ENCODE measurements at places on chromosomes 6 and 20.

DNA sequence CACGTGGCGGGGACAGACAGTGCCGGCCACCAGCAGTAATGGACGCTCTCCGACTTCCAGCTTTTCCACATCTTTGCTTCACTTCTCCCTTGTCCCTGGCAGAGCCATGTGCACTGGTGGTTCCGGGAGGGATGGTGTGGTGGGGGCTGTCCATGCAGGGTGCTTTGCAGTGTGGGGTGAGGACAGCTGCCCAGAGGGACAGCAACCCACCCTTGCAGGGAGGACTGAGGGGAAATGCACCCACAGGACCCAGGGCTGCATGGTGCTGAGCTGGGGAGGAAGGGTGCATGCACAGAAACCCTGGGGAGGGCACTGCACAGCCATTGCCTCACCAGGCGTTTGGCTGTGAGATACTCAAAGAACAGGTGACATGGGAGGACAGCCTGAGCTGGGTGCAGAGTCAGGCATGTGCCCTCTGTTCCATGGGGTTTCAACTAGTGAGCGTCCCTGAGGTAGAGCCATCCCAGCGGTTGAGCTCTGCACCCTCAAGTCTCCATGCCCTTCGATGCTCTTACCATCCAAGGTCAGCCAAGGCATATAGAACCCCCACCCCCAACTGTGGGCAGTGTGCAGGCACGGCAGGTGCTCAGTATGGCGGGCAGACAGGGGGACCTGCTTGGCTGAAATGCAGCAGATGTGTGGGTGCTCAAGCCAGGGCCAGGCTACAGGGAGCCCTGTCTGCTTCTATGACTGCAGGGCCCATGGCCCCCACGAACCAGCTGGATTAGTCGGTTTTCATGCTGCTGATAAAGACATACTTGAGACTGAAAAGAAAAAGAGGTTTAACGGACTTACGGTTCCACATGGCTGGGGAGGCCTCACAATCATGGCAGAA lies 239.7 kb downstream of the TTLL2 start:
- no peak for DNase-seq

GRCh38 chr6:40410821-40411220 lies 176.3 kb downstream of the LRFN2 start:
- no peak for DNase-seq

GRCh38 chr20:24389686-24390085 lies 79.7 kb upstream of the SYNDIG1 start:
- no peak for DNase-seq

GRCh38 chr6:81897793-81898192 lies 145.3 kb upstream of the TENT5A start:
- DNase-seq = peak; percentile 5

DNA sequence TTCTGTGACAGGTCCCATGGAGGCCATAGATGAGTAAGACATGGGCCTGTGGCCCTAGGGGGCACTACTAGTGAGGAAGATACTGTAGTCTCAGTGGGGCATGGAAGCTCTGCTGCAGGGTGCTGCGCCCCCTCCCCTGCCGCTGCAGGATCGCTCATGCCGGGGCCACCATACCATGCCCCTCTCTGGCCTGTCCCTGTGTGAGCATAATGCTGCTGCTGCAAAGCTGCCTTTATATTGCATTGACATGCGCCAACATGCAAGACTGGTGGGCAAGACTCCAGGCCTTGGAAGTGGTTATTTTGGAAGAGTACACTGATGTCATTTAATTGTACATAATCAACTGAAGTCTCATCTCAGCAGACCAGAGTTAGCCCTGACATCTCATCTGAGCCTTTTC lies 60.0 kb downstream of the TOX2 start:
- DNase-seq = no peak

GRCh38 chr6:23111984-23112383 lies 542.6 kb downstream of the HDGFL1 start:
- peak; percentile 44 for DNase-seq

DNA sequence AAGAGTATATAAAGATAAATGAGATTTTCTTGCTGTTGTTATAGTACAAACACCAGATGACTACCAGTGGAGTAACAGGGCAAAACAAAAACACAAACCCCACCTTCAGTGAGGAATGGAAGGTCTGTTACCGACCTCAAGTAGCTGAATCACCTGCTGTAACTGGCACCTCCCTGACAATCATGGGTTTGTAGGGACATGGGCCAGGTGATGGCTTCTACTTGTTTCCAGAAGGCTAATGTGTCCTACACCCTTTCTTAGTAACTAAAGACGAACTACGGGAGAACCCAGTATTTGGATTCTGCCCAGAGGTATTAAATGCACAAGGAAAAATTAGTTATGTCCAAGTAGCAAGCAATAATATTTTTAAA lies 26.8 kb downstream of the SNX5 start:
- no peak for DNase-seq

GRCh38 chr6:36938536-36938935 lies 16.0 kb upstream of the PI16 start:
- DNase-seq = peak; percentile 91

DNA sequence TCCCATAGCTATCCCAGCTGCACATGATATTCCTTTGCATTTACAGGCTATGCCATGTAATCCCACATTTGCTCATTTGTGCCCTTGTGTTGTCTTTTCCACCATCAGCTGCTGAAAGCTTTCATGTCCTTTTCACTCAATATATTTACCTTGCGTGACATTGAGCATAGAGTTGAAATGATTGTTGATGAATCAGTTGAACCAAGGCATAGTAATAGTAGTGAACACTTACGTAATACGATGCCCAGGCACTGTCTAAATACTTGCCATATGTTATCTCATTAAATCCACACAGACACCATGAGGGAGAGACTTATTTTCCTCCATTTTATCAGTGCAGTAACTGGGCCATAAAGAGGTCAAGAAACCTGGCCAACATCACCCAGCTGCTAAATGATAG lies 13.1 kb downstream of the RNF8 start:
- DNase-seq = no peak

DNA sequence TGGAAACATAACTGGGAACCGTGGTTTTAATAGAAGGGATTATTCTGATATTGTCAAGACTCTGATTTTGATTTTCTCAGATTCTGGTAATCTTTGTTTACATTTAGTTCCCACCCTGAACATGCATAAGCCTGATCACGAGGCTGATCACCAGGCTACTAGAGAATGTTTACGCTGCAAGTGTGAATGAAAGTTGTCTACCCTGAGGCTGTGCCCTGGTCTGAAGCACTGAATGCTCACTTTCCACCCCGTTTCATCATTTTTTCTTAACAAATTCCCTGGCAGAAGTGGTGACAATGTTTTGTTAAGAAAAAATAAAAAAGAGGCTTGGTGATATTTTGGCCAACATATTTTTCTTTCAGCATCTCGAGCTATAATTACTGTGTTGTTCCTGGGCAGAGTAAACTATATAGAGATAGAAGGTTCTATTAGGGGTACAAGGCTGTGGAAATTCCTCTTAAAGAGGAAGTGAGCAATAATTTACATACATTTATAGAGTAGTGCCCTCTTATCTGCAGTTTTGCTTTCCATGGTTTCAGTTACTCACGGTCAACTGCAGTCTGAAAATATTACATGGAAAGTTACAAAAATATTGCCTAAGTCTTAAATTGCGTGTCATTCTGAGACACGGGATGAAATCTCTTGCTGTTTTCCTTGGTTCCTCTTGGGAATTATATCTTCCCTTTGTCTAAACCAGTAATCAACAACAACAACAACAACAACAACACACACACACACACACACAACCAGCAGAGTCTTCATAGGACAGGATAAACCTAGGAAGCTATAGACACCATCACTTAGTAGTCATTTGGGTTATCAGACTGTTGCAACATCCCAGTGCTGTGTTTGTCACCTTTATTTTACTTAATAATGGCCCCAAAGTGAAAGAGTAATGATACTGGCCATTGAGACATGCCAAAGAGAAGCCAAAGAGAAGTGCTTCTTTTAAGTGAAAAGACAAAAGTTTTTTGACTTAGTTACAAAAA lies 566.6 kb upstream of the CITED2 start:
- no peak for DNase-seq

DNA sequence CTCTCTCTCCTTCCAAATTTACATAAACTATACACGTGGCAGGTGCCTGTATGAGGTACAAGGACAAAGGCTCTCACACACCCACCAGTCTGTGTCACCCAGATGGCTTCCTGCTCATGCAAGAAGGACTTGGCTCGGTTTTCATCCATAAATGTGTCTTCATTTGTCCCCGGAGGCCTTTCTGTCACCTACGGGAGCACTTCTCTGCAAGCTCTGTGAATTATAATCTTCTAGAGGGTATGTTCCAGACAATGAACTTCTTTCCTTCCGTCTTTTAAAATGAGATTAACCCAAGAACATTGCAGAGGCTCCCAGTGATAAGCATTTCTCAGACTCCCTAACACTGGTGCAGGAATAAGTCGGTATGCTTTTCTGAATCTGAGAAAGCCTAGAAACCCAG lies 123.6 kb downstream of the PTPRT start:
- no peak for DNase-seq

GRCh38 chr6:118652051-118652615 lies 742 bp upstream of the CEP85L start:
- DNase-seq = no peak

GRCh38 chr20:63739130-63740069 lies at the start of gene SLC2A4RG:
SLC2A4RG (plus strand) TSS chr20:63739776; CDS start chr20:63739913, 137 bp downstream.
- DNase-seq = peak; percentile 80

DNA sequence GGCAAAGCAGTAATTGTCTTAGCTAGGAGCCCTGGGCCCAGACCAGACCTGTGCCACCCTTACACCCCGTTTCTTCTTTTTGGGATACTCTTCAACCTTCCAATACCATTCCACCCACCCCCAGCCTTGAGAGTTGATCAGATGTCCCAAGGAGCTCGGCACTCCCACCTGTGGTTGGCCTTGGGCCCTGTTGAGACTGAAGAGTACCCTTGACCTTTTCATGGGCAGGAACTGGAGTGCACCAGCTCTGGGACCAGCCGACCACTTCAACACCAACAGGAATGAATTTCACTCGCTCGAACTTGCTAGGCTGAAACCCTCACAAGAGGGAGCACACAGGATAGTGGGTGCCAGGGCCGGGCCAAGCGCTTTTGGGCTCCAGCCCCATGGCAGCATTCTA lies 273.6 kb downstream of the PHACTR1 start:
- no peak for DNase-seq

DNA sequence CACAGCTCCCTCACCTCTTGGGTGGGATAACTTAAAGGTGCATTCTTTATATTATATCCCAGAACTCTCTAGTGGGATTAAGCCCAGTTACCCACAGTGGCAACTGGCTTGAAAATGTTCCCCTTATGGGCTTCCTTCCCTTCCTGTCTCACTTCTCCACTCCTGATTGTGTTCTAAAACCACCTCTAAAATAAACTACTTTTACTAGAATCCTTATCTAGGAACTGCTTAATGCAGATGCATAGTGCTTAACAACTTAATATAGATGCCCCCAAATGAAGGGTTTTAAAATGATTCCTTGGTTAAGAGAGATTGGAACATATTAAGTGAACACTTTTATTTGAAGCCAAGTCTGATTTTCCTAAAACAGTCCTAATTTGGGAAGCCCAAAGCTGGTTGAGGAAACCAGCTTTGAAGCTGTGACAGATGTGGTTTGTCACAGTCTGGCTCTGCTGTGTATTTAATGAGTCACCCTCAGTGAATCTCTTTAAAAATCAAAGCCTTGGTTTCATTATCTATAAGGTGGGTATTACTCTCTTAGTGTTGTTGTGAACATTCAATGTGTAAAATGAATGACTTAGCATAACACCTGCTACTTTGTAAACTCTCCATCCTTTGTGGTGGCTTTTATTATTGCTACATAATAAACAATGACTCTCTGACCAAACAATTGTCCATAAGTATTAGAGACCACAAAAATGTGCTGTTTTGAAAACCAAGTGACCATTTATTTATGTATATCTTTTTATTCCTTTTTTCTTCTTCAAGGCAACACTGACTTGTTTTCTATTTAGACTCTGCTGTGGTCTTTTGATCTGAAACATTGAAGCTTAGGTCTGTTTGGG lies 24.4 kb downstream of the PLCB1 start:
- peak; percentile 57 for DNase-seq

DNA sequence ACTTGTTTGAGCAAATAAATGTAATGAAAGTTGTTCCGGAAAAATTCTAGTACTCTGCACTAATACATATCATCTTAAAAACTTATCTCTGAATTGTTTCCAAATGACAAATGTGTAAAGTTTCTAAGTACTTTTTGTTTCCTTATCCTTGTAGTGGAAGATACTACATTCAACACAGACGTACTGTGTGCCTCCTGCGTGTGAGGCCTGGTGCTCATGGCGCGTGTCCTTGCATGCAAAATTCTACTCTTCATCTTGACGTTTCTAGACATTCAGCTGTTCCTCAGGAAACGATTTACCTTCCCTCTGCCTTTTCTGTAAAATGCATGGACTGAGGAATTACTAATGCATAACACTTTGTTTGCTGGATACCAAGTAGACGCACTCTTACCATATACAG lies 11.5 kb downstream of the DLL1 start:
- DNase-seq = no peak

- DNase-seq = peak; percentile 41
These were observed 246.9 kb downstream of the UBE3D start for GRCh38 chr6:82818727-82819126.

DNA sequence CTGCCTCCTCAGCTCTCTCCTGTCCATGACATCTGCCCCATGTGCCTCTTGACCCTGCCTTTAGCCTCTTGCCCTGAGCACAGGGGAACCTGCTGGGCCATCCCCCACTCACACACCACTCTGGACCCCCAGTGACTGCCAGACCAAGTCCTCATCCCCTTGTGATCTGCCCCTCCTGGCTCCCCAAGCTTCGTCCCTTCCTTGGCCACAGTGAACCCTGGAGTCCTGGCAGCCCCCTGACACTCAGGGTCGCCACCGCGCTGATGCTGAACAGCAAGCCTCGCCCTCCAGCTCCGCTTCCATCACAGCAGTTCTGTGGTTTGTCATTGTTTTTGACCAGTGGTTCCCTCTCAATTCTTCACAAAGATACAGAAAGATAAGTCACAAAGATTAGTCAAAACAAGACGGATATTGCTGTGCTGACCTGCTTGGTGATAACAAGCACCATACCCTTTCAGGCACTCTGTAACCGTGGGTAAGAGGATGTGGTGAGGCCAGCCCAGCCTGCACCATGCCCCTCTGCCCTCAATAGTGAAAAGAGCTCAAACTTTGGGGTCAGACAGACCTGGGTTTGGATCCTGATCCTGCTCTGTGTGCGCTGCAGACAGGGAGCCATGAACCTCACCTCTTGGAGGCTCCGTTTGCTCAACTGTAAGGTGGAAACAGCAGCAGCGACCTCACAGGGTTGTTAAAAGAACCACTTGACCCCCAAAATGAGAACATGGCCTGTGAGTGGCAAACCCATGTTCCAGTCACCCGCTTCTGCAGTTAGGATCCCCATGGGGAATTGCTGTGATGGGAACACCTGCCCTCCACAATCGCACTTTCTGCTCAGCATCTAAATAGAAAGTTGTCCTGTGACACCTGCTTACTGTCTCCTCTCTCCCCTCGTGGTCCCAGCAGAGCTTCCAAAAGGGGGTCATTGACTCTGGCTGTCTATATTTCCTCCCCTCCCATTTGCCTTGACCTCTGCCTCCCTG lies 114.5 kb downstream of the TOX2 start:
- no peak for DNase-seq

GRCh38 chr6:108105571-108105970 lies 31.0 kb upstream of the OSTM1 start:
- DNase-seq = no peak

Data from HCEC 1CT (cell line).